ENCODE measurements at places on chromosomes 7 and 10. TPM values are rescaled to one million over a fixed set of nuclear protein-coding genes. Genes with fewer than 3 reads are reported as not detected.
A peak's percentile ranks its signal among the peaks of the same experiment; 100 is the strongest.

The PRKCQ gene
- 16.8 TPM for total RNA-seq

GRCh38 chr7:129401967-129402860 is 32.0 kb upstream of the STRIP2 start:
- H3K4me1 ChIP-seq, result no peaks in the 10 kb centered on the region
- H3K27ac ChIP-seq, result no peak overlapping the region
- no peaks in the 10 kb centered on the region for H3K27me3 ChIP-seq
- H3K4me3 ChIP-seq, result no peak overlapping the region

The ZNF425 gene
- 1.7 TPM for total RNA-seq

The HOXA3 gene
- total RNA-seq, result 0.33 TPM

DNA sequence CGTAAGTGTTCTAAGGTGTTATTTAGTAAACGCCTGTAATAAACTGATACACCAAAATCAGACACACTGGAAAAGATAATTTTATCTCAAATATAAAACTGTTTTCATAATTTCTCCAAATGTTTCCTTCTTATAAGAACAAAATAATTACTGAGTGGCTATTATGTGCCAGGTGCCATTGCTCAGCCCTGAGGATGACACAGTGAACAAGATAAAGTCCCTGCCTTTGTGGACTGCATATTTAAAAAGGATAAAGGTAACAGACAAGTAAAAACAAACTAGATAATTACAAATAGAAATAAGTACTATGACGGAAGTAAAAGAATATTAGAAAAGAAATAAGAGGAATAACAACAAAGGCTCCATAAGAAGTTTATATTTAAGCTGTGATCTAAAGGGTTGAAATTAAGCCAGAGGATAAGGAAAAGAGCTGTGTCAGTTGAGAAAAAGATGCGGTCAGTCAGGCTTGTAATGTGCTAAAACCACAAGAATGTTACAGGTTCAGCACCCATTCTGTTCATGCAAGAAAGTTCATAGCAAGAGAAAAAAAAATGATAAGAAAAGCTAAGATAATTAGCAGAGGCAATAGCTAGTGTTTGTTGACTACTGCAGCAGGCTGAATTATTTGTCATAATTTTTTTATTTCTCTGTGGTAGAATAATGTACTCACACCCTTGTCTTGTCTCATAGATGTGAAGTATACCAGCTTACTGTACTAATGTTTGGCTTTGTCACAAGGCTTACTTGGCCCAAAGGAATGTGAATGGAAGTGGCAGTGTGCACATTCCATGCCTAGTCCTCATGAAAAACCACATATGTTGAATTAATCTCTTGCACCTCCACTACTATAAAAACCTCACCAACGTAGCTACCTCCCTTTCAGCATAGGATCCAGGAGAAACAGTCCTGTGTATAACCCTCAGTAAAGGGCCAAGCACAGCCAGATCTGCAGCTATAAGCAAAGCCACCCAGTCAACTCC is 75.1 kb downstream of the CRPPA start:
- H3K27ac ChIP-seq, result no peak overlapping the region
- H3K4me1 ChIP-seq, result peaks cover 12% of the 10 kb centered on the region
- no peaks in the 10 kb centered on the region for H3K36me3 ChIP-seq
- no peak overlapping the region for H3K4me3 ChIP-seq

DNA sequence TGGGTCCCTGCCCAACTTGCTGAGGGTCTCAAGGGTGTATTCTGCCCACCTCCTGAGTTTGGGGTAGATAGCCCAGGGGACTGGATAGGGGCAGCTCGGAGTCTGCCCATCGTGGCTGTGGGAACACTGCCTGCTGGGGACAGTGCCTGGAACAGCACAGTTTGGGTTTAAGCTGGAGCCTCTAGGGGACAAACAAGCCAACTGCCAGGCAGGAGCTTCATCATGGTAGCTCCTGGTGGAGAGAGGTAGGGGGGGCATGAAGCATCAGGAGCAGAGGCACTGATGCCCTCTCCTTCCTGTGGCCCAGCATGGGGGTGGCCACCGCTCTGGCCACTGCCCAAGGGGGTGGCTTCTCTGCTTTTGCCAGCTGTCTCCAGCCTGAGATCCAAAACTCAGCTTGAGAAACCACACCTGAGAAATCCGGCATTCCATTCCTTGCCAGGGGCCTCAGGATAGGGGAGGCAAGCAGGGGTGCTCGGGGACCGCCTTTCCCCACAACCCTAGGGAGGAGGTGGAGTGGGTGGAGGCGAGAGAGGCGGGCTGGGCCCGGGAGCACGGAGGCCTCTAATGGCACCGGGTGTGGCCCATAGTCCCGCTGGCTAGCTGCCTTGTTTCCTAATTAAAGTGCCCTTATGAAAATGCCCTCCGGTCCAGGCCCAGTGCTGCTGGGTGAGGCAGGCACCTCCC is 47.6 kb downstream of the UNC5B start:
- no peaks in the 10 kb centered on the region for H3K36me3 ChIP-seq
- H3K4me1 ChIP-seq, result peaks cover 37% of the 10 kb centered on the region
- peak; percentile 72 for DNase-seq
- no peak overlapping the region for H3K27ac ChIP-seq
- H3K27me3 ChIP-seq, result no peaks in the 10 kb centered on the region

GRCh38 chr10:112991888-112992491 is 41.9 kb downstream of the TCF7L2 start:
- no peak overlapping the region for H3K4me3 ChIP-seq
- peak; percentile 43 for DNase-seq
- H3K27me3 ChIP-seq, result no peaks in the 10 kb centered on the region

DNA sequence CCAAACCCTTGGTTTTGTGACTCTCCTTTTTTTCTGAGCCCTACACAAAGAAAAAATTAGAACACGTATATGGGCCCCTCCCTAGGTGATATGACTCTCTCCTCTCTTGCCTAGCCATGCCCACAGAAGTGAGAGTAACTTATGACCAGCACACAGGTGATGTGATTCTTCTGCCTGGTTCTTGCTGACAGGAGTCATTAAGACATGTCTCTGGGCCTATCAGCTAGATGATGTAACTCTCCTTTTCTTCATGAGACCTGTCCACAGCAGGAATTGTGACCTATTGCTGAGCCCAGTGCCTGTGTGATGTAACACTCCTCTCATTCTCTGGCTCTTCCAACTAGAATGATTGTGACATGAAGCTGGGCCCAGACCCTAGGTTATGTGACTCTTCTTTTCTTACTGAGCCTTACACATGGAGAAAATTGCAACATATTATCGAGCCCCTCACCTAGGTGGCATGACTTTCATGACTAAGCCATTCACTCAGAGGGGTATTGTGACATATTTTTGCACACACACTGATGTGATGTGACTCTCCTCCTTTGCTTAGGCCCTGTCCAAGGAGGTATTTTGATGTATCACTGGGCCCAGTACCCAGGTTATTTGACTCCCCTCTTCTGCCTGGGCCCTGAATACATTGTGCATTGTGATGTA is 31.4 kb upstream of the ZNF107 start:
- H3K27ac ChIP-seq, result no peak overlapping the region
- DNase-seq, result no peak
- H3K4me1 ChIP-seq, result no peaks in the 10 kb centered on the region
- H3K27me3 ChIP-seq, result no peaks in the 10 kb centered on the region
- no peaks in the 10 kb centered on the region for H3K36me3 ChIP-seq
- H3K4me3 ChIP-seq, result no peak overlapping the region

DNA sequence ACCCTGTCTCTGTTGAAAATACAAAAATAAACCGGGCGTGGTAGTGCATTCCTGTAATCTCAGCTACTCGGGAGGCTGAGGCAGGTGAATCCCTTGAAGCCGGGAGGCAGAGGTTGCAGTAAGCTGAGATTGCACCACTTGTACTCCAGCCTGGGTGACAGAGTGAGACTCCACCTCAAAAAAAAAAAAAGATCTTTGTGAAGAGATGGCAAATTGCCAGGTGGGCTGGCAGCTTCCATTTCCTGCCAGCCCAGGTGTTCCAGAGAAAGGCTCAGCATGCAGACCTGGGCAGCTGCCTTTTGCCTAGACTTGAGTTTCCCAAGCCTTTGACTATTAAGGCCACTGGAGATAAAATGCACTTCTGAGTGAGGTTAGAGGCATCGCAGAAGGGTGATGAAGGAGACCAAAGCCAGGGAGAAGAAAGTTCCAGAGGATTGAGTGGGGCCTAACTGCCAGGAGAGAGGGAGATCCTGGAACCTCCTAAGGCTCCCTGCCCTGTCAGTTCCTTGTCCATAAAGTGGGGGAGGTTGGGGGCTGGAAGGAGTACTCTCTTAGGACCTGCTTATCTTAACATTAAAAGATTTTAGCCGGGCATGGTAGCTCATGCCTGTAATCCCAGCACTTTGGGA is 10.0 kb upstream of the DDIT4 start:
- no peak overlapping the region for H3K4me3 ChIP-seq
- no peaks in the 10 kb centered on the region for H3K36me3 ChIP-seq
- H3K4me1 ChIP-seq, result peaks cover 40% of the 10 kb centered on the region
- no peaks in the 10 kb centered on the region for H3K27me3 ChIP-seq

- no peaks in the 10 kb centered on the region for H3K36me3 ChIP-seq
- no peaks in the 10 kb centered on the region for H3K4me1 ChIP-seq
- DNase-seq, result no peak
- H3K27ac ChIP-seq, result no peak overlapping the region
- no peaks in the 10 kb centered on the region for H3K27me3 ChIP-seq
Observed at GRCh38 chr7:74149603-74150002, 24.6 kb upstream of the EIF4H start.

DNA sequence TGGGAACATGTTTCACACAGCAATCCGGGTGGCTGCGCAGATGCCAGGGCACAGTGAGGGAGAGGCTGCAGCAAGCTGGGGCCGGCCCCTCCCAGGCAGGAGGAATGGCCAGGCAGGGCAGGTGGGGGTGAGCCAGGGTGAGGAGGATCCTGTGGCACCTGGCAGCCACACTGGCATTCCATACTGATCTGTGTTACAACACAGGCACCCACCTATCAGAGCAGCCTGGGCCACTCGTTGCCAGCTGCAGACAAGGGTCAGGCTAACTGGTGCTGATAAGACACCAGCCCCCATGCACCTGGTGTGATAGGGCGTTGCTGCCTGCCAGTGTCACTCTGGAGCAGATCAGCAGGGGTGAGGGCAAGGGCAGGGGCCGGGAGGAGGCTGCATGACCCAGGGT is 16.6 kb upstream of the RET start:
- H3K4me3 ChIP-seq, result no peak overlapping the region
- DNase-seq, result no peak
- no peaks in the 10 kb centered on the region for H3K27me3 ChIP-seq
- no peaks in the 10 kb centered on the region for H3K36me3 ChIP-seq
- no peaks in the 10 kb centered on the region for H3K4me1 ChIP-seq

DNA sequence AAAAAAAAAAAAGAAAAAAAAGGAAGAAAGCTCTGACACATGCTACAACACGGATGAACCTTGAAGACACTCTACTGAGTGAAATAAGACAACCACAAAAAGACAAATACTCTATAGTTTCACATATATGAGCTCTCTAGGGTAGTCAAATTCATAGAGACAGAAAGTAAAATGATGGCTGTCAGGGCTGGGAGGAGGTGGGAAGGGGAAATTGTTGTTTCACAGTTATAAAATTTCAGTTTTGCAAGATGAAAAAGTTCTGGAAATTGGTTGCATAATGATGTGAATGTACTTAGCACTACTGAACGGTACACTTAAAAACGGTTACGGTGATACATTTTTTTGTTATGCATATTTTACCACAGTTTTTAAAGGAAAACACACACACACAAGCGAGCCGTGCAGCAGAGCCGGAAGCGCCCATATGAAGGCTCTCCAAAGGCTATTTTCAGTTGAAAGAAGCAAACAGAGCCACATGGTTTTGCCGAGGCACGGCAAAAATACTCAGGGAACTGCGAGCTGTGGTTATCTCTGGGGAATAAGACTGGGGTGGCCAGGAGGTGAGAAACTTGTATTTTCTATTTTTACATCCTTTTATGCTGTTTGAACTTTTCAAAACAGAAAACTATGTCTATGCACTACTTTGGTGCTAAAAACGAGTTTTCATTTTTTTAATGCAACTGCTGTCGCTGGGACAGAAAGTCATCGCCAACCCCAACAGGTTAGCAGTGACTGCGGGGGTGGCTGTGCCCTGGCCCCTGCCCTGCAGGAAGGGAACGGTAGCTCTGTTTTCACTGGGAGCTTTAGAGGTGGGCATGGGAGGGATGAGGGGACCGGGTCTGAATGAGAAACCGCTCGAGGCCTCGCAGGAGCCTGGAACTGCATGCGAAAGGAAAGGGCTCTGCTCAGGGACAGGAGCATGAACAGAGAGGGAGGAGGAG is 132.9 kb downstream of the OAT start:
- peak; percentile 21 for DNase-seq
- H3K27ac ChIP-seq, result peak overlapping the region; percentile 24
- peaks cover 8% of the 10 kb centered on the region for H3K4me1 ChIP-seq
- no peak overlapping the region for H3K4me3 ChIP-seq

The IDE gene
- total RNA-seq, result 29.7 TPM

DNA sequence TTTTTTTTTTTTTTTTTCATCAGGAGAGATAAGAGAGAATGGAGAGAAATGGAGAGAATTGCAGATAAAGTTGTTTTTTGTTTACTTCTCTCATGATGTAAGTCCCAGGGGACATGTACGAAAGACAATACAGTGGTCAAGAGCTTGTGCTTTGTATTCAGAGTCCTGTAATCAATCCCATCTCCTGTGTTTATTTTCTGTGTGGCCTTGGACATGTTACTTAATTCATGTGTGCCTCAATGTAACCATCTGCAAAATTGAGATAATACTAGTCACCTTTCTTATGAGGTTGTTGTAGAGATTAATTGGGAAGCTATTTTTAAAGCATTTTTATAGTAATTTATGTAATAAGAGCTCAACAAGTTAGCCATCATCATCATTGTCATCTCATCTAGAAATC is 117.5 kb downstream of the CDK14 start:
- no peaks in the 10 kb centered on the region for H3K36me3 ChIP-seq
- no peak for DNase-seq

DNA sequence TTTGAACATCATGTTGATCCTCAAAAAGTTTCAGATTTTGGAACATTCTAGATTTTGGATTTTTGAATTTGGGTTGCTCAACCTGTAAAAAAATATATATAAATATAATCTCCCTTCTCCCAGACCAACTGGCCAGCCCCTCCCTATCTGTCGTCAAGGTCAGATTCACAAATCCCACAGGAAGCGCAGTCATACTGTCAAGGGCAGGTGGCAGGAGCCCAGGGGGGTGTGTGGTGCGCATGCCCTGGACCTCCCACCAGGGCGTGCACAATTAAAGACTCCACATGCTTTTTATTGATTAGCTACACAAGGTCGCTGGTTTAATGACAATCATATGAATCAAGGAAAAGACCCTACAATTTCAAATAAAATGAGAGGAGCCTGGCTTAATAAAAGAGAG is 77.0 kb upstream of the EEPD1 start:
- peak; percentile 35 for DNase-seq
- no peaks in the 10 kb centered on the region for H3K4me1 ChIP-seq
- H3K4me3 ChIP-seq, result no peak overlapping the region
- H3K27ac ChIP-seq, result no peak overlapping the region
- H3K36me3 ChIP-seq, result no peaks in the 10 kb centered on the region

DNA sequence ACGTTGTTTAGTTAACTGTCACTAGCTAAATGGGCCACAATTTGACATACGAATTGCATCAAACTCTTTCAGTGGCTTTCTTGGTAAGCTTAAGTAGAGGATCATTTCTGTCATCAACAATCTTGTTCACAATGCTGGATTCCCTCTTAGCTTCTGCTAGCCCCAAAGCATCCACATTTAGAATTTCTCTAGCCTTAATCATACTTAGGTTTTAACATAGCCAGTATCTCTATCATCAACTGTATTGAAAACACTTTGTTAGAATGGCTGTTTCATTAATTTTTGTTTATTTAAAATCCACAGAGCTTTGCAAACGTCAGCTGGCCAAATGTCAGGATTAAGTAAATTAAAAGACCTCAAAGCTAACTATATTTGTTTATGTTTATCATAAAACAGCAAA is 41.1 kb downstream of the ABRAXAS2 start:
- no peak overlapping the region for H3K27ac ChIP-seq
- DNase-seq, result no peak
- no peaks in the 10 kb centered on the region for H3K4me1 ChIP-seq
- H3K36me3 ChIP-seq, result no peaks in the 10 kb centered on the region
- no peaks in the 10 kb centered on the region for H3K27me3 ChIP-seq

The TBX20 gene
- not detected for total RNA-seq

The PNLIP gene
- 1.7 TPM for total RNA-seq

Data from upper lobe of left lung (tissue), 6 donors.